ENCODE measurements at places on chromosomes 4 and X.

- DNase-seq, result no peak
Measured at GRCh38 chrX:7638078-7638710, 204.8 kb upstream of the VCX start.

GRCh38 chr4:146178126-146178525 lies 2.6 kb downstream of the LSM6 start:
- no peak for DNase-seq

- no peak for DNase-seq
Measured at GRCh38 chr4:181507180-181507835, 735.9 kb upstream of the TENM3 start.

DNA sequence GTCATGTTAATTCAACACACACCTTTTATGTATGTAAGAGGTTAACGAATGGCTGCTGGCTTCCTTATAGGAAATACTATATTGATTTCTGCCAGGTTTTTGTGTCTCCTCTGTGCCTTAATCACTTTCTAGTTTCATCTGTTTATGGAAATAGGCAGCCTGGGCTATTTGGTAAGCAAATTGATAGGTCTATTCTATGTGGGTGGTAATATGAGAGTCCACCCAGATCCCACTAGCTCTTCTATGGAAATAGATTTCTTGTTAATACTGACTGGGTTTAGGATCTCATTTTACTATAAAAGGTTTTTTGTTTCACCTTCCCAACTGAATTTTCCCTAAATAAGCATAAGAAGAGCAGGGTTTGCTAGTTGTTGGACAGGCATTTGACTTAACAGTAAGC lies 4.1 kb downstream of the BMX start:
- no peak for DNase-seq

DNA sequence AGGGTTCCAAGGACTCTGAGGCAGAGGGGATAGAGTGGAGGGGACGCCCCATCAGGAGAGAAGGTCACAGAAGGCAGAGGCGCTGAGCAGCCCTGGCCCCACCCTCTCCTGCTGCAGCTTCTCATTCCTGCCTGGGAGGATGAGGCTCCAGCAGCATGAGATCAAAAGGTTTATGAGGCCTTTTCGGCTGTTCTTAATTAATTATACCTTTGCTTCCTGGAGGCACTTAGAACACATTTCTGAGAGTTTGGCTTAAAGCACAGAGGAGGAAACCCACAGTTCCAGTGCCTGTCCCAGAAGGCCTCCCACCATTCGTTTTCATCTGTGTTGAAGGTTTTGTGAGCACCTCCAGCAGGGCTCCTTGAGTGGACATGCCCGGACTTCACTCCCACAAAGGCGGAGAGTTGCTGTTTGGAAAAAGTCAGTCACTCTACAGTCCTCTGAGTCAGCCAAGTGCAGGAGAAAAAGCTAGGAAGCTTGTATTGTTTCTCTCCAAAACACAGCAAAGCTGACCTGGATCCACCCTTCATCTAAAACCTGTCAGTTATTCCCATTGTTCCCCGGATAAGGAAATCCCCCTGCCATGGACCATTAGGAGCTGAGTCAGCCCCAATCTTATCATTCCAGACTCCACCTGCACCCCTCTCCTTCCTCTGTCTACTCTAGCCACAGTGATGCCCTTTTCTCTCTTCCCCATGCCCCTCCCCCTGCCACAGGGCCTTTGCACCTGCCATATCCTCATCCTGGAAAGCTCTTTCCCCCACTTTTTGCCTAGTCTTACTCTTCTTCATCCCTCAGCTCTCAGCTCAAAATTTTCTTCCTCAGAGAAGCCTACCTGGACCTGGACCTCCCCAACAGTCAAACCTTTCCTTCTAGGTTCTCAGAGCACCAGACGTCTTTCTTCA lies 276.8 kb downstream of the FBXW7 start:
- DNase-seq, result no peak
